ENCODE measurements at places on chromosomes 13 and 19.

DNA sequence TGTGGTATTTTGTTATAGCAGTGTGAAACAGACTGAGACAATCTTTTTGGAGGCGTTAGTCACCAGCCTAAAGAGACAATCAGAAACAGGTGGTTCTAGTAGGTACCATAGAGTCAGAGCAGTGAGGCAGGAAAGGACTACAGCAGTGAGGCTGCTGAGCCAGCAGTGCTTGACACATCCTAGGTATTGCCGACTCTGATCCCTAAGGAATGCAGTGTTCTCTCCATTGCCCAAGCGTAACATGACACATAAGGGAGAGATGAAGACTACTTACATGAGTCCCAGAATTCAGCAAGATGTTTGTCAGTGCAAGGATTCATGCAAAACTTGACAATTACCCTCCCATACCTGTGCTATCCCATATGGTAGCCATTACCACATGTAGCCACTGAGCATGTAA lies 62.4 kb upstream of the XPO4 start:
- DNase-seq: no peak

- DNase-seq: no peak
These were observed 342.6 kb downstream of the ITGBL1 start for GRCh38 chr13:101795025-101795424.

GRCh38 chr13:110070511-110071120 lies 236.3 kb downstream of the COL4A1 start:
- no peak for DNase-seq

- DNase-seq: no peak
These were observed 230.5 kb upstream of the SERP2 start for GRCh38 chr13:44142941-44143665.
